ENCODE measurements at places on chromosomes 7 and 10.

- DNase-seq = no peak
Measured at GRCh38 chr7:1948301-1948796, 278.3 kb downstream of the ELFN1 start.

DNA sequence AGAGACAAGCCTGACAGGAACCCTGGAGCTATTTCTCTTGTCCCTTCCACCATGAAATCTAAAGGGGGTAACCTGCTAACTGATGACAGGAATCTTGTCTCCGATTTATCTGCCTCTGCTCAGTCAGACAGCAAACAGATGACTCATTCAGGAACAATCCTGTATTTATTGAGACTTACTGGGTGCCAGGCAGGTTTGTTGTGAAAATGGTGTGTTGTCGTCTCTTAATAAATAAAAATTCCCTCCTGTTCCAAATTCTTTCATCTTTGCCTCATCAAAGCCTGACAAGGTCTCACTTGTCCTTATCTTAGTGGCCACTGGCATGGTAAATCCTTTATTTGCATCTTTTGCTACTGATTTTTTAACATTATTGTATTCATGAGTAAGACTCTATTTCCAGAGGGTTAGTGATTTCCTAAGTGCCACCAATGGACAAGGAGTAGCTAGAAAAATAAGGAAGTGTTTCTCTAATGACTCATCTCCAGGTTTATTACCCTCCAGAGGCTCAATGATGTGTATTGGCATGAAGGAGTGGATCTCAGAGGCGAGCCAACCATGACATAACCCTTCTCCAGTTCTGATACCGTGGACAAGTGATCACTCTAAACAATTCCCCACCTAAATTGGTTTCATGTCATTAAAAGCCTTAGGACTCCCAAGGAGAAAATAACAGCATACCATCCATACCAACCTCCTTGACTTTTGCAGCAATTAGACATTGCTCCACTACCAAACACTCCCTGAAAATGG is 724.0 kb downstream of the GRID1 start:
- DNase-seq = no peak

DNA sequence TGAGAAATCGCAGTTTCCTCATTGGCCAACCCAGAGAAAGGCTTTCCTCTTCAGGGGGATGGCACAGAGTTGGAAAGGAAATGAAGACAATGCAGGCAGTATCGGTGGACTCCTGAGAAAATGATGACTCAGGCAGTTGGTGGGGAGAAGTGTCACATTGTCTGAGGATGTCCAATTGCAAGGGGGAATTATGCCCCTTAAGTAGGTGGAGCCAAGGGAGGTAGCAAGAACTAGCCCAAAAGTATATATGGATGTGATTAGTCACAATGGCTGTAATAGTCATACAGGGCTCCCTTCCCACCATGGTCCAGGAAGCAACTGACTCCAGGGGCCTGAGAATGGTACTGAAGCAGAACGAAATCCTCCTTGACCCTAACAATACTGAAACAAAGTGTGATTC is 58.3 kb upstream of the EGFR start:
- no peak for DNase-seq

DNA sequence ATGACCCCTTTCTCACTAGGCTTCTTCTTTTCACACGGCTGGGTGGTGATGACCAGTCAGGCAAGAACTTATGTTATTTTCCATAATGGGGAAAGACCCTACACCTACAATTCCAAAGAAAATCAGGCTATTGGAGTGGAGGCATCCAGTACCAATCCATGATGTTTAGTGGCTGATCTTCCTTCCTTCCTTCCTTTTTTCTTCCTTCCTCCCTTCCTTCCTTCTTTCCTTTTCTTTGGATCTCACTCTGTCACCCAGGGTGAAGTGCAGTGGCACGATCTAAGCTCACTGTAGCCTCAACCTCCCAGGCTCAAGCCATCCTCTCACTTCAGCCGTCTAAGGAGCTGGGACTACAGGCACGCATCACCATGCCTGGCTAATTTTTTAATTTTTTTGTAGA is 2.5 kb downstream of the RGS10 start:
- DNase-seq = no peak

GRCh38 chr10:35579116-35579515 is 26.0 kb upstream of the GJD4 start:
- DNase-seq = no peak

GRCh38 chr10:8187171-8187666 is 132.7 kb downstream of the GATA3 start:
- no peak for DNase-seq

- DNase-seq = no peak
Measured at GRCh38 chr7:107564553-107565298, 955 bp downstream of the DUS4L start.

- no peak for DNase-seq
Measured at GRCh38 chr7:76155938-76156337, 45.8 kb upstream of the SRRM3 start.

- DNase-seq = no peak
Measured at GRCh38 chr7:101179117-101179516, 976 bp downstream of the NAT16 start.

- no peak for DNase-seq
Measured at GRCh38 chr7:67764289-67764688, 767.7 kb downstream of the TYW1 start.

GRCh38 chr10:112813866-112814591 is 136.0 kb upstream of the TCF7L2 start:
- DNase-seq = no peak

- DNase-seq = no peak
Measured at GRCh38 chr7:114997487-114998404, 75.9 kb downstream of the MDFIC start.

DNA sequence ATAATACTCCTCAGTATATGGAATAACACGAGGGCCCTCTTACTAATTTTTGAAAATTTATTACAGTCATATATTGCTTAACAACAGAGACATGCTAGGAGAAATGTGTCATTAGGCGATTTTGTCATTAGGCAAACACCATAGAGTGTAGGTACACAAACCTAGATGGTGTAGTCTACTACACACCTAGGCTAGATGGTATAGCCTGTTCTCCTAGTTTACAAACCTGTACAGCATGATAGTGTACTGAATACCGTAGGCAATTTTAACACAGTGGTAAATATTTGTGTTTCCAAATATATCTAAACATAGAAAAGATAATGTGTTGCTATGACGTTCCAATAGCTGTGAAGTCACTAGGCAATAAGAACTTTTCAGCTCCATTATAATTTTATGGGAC is 12.8 kb downstream of the OR2F1 start:
- DNase-seq = no peak

DNA sequence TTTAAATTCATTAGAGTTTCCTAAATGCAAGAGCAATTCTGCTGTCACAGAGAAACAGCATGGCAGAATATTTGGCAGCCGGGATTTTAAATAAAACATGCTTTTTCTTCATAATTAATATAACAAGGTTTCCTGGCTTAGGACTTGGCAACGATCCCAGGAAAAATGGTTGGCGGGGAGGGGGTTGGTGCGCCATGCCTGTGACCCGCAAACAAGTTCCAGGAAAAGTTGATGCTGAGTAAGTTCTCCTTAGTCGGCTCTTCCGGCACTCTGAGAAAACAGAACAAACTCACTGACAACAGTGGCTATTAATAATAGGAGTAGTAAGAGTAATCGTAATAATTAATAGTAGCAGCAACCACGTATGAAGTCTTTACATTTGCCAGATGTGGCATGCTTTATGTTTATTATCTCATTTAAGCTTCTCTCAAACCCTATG is 4.6 kb downstream of the HABP2 start:
- DNase-seq = no peak

DNA sequence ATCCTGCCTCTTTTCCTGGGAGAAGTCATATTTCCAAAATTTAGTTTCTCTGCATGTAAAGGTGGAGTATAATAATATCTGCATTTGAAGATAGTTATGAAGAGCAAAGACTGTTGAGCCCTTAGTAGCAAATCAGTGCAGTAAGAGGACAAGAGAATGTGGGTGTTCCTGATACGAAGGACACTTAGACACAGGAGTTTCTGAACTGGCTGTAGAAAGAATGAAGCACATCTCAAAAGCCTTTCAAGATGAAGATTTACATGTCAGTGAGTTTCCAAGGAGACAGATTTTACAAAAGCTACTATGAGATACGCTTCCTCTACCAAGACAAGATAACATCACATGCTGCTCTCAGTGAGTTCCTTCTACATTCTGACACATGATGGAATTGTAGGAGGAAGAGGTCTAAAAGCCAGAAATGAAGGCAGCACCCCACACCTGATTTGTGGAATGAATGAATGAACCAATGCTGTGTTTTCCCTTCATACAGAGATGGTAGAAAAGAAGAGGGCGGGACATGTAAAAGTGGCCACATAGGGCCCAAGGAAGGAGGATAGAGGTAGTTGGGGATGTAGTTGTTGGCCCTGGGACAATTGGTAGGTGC is 173.6 kb upstream of the PDE1C start:
- DNase-seq = no peak

DNA sequence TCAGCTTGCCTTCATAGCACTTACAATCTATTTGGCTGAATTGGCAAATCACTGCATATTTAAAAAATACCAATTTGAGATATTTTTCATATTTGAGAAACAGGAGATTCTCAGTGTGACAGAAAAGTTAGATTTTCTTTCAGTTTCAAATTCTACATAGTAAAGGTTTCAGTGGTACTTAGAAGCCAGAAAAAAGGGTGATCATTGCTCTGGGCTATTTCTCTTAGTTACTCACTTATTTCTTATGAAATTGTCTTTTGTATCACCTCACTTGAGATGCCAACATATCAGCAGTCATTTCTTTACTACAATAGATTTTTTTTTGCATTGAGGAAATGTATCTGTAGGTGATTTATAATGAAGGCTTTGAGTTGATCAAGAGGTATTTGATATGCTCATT is 478.2 kb downstream of the GATA3 start:
- DNase-seq = no peak

DNA sequence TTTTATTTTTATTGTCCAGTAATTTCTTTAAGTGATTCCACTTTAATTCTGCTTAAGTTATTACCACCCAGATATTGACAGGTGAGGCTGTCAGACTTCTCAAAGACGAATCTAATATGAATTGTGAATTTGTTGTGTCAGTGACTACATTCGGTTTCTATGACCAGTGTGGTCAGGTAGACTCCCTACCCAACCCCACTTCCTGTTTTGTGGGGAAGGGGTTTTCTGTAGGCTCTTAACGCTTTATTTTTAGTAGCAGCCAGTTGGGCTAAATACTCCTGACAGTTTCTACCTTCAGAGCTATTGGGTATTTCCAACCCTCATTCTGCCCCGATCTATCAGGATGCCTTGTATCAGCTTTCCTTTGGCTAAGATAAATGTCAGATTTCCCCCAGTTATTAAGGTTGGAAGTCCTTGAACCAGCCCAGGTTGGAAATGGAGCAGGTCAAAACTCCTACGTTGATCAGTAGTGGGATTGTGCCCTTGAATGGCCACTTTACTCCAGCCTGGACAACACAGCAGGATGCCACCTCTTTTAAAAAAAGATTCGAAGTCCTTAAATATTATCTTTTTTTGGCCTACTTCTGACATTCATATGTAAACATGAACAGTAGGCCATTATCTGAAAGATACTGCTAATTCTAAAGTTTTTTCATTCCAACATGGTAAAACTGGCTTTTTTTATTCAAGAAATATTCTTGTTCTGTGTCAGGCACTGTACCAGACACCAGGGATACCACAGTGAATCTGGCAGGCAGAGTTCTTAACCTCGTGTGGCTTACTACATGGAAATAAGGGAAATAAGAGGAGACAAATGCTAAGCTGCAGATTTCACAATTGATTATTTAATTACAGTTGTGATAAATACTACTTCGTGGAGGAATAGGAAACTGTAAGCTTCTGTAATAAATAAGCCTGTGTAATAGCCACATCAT is 133.3 kb upstream of the SAMD8 start:
- peak; percentile 28 for DNase-seq

DNA sequence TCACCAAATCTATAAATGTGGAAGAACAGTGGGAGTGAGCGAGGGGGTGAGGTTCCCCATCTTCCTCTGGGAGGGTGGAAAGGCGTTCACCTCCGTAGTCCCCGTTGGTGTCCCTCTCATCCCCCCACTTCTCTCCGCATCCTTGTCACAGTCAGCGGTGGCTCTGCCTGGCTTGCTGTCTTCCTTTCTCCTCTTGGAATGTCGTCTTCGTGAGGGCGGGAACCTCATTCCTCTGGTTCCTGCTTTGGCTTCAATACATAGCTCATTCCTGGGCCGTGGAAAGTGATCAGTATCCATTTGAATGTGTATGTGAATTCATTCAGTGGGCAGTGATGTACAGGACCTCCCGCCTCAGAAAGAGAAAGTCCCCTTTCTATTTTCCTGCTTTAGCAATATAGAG is 289.4 kb downstream of the CAMK1D start:
- no peak for DNase-seq

- no peak for DNase-seq
Measured at GRCh38 chr7:69256634-69257081, 341.6 kb upstream of the AUTS2 start.

DNA sequence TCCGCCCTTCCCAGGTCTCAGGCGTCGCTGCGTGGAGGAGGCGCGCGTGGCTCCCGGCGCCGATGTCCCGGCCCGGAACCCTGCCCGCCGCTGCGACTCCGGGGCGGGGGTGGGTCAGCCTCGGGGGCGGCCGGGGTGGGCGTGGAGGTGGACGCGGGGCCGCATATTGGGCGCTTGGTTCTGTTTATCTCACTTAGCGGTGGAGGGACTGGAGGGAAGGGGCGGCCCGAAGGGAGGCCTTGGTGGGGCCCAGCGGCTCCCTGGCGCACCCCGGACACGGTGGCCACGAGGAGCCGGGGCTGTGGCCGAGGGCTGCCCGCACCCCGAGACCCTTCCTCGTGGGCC is 8.6 kb downstream of the UNCX start:
- no peak for DNase-seq

DNA sequence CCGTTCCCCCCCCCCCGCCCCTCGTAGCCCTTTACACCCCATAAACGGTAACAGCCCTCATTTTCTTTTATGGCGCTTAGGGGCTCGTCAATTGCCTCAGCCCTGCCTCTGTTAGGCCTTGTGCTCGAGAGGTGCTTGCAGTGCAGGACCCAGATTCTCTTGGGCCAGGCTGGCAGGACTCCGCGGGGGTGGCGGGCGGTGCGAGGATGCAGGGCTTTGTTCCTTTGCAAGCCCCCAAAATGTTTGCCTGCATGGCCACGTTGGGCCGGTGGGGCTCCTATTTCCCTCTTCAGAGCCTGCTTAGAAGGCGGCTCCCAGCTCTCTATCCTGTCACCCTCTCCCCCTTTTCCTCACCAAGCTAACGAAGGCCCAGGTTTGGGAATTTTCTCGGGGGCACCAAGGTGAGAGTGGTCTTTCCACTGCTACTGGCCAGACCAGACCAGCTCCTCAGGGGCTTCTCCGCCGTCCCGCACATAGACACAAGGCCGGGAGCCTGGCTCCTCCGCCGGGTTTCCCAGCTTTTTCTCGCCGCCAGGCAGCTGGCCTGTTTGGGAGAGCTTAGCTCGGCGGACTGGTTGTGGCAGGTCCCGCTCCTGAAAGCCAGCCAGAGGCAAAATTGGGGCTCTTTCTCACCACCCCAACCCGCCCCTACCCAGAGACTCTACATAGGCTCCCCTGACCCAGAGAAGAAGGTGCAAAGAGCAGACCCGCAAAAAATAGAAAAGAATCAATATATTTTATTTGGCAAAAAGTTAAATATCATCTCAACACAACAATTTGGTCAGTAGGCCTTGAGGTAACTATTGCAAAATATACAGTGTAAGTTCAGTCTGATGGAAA is 3.4 kb downstream of the HOXA9 start:
- no peak for DNase-seq

All from activated CD4-positive, alpha-beta T cell treated with anti-CD3 and anti-CD28 coated beads, Interleukin-2, amount 50 U/mL, for 24 hours (primary cell).